Kidney epithelial cell (primary cell): ENCODE measurements at places on chromosomes 16 and 17. TPM values are rescaled to one million over a fixed set of nuclear protein-coding genes. Genes with fewer than 3 reads are reported as not detected.

DNA sequence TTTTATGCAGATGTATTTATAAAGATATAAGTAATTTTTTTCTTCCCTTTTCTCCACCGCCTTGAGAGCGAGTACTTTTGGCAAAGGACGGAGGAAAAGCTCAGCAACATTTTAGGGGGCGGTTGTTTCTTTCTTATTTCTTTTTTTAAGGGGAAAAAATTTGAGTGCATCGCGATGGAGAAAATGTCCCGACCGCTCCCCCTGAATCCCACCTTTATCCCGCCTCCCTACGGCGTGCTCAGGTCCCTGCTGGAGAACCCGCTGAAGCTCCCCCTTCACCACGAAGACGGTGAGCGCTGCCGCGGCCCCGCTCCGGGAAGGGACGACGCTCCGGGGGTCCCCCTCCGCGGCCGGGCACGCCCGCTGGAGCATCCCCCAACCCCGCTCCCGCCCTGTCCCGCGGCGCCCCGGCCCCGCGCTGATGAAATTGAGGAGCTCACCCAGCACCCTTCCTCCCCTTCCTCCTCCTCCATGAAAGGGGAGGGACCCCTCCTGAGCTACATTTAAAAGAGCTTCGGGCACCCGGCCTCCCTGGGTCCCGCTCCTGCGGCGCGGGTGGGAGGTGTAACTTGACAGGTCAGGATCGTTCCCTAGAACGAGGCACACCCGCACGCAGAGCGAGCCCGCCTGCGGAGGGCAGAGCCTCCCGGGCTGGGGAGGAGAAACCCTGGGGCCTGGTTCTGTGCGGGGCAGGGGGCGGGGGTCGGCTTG is 706 bp downstream of the HLF start:
- no peak for DNase-seq

GRCh38 chr17:4562015-4562969 is 1.9 kb upstream of the GGT6 start:
- DNase-seq: no peak

The SULT1A4 gene
- total RNA-seq: 1.7 and 2.5 TPM in 2 replicates

GRCh38 chr17:42982266-42982665 is 1.9 kb downstream of the RUNDC1 start:
- DNase-seq: no peak

- no peak for DNase-seq
Measured at GRCh38 chr16:85919271-85920267, 20.6 kb downstream of the IRF8 start.

The VAMP2 gene
- 7.0 and 8.0 TPM in 2 replicates for total RNA-seq

DNA sequence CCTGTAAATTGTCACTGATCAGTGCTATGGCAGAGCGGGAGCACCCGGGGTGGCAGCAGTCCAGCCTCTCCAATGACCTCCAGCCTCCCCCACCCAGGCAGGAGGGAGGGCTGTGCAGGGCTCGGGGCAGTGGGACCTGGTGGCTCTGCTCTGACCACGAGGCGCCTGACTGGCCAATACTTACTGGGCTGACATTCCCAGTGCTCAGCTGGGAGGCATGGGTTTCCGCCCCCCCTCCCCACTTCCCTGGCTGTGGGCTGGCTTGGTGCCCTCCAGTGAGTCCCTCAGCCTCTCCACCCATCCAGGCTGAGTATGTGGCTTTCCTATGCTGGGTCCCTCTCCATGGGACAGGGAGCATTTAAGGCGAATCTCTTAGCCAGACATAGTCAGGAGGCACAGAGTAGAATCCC is 2.7 kb downstream of the SOCS3 start:
- no peak for DNase-seq

DNA sequence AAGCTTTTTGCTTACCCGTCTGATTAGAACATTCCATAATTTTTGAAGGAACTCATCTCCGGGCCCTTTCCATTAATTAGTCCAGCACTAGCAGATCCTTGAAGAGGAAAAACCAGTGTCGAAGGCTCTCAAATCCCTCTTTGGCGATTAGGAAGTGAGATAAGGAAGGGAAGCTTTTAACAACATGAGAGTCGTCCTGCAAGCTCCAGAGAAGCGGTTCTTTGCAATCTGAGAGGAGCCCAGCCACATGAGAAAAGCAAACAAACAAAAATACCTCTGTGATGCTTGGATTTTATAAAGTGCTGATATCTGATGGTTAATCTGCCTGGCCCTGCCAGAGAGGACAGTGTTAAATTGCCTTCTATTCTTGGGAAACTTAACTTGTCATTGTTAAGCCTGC is 339.8 kb upstream of the SALL1 start:
- DNase-seq: no peak

The PYDC1 gene
- not detected in 2 replicates for total RNA-seq

The PERCC1 gene
- not detected in 2 replicates for total RNA-seq

DNA sequence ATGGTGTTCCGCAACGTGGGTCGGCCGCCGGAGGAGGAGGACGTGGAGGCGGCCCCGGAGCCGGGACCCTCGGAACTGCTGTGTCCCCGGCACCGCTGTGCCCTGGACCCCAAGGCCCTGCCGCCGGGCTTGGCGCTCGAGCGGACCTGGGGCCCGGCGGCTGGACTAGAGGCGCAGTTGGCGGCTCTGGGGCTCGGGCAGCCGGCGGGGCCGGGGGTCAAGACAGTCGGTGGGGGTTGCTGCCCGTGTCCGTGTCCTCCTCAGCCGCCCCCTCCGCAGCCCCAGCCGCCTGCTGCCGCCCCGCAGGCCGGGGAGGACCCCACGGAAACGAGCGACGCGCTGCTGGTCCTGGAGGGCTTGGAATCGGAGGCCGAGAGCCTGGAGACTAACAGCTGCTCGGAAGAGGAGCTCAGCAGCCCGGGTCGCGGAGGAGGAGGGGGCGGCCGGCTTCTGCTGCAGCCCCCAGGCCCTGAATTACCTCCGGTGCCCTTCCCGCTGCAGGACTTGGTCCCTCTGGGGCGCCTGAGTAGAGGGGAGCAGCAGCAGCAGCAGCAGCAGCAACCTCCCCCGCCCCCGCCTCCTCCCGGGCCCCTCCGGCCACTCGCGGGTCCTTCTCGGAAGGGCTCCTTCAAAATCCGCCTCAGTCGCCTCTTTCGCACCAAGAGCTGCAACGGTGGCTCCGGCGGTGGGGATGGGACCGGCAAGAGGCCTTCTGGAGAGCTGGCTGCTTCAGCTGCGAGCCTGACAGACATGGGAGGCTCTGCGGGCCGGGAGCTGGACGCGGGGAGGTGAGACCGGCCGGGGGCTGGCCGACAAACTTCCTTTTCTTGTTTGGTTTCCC is 821 bp downstream of the SOCS7 start:
- no peak for DNase-seq

DNA sequence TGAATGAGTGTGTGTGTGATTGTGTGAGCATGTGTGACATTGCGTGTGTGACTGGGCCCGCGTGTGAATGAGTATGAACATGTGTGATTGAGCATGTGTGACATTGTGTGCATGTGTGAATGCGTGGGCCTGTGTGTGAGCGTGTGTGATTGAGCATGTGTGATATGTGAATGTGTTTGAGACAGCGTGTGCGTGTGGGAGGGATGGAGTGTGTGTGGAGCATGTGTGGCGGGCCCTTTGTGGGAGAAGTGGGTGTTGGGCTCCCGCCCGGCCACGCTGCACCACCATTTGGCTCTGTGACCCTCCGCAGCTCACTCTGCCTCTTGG is 22.7 kb upstream of the GSE1 start:
- no peak for DNase-seq

The AATK gene
- total RNA-seq: 0.33 and 0.55 TPM in 2 replicates

DNA sequence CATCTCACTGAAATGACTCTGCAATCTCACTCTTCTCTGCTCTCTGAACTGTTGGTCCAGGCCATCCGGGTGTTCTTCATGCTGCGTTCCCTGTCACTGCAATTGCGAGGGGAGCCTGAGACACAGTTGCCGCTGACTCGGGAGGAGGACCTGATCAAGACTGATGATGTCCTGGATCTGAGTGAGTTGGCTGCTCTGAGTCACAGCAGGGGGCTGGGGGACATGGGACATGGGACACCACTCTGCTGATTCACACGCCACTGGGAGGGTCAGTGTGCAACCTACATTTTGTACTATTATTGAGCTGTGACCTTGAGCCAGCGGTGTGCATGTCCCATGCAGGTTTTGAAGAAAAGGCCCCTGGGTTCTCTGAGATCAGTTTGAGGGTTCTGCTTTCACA is 116.5 kb downstream of the CLEC16A start:
- no peak for DNase-seq

The PRSS33 gene
- total RNA-seq: not detected in 2 replicates

The CHD9NB gene
- 0.62 and 1.0 TPM in 2 replicates for total RNA-seq

The TSPOAP1 gene
- 9.4 and 13.5 TPM in 2 replicates for total RNA-seq

GRCh38 chr17:35081638-35082037 is 18.1 kb upstream of the RFFL start:
- no peak for DNase-seq

DNA sequence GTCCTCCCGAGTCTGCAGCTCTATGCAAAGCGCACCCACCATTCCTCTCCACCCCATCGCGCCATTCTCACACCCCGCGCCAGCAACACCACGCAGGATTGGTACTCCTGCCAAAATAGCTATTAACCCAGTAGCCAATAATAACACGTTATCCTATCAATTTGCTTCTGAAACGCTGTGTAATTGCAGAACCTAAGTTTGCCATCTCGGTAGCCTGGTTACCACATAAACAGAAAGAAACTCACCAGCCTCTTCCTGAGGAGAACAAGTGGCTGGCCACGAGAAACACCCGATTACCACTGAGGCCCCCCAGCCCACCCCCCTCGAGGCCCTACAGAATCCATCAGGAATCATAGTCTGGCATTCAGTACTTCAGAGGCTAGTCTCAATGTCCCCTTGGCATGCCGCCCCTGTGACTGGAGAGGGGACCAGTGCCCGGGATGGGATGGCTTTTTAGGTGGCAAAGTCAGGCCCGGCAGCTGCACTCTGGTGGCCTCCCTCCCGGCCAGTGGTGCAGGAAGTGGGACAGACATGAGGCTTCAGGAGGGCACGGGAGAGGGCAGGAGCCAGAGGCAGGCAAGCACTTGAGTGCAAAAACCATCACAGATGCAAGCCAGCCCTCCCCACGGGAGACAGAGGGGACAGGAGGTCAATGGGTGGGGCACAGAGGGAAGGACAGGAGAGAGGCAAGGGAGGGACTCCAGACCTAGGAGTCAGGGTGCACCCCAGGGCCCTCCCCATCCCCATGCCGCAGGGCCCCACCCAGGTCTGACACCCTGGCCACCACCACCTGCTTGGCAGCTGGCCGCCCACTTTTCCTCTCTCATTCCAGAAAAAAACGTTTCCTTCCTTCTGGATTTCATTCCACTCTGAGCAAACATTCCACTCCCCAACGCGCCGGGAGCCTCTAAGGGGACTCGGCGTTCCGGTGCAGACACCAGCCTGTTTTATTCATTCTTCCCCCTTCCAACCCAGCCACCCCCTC is 192.5 kb downstream of the ZNF423 start:
- DNase-seq: no peak
